ENCODE measurements at places on chromosomes 13 and 19.

GRCh38 chr13:110128546-110128945, 178.4 kb downstream of the COL4A1 start:
- no peak for DNase-seq

DNA sequence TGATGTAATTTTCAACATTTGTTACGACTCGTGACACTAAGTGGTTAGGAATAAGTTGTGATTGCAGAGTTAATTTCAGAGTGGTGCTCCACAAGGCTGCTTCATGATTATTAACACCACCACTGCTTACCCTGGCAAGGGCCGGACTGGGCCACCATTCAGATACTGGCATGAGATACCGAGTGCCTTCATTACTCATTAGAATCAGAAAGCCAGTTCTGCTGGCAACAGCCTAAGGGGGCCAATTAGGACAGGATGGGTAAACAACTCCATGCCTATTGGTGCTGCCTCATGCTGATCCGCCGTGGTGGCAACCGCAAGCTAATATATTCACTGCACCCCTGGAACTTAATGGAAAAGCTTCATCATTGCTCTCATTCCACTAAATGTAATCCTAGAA, 575.1 kb downstream of the EFNB2 start:
- DNase-seq = no peak

- no peak for DNase-seq
Observed at GRCh38 chr13:52105841-52106240, 23.0 kb downstream of the NEK5 start.

DNA sequence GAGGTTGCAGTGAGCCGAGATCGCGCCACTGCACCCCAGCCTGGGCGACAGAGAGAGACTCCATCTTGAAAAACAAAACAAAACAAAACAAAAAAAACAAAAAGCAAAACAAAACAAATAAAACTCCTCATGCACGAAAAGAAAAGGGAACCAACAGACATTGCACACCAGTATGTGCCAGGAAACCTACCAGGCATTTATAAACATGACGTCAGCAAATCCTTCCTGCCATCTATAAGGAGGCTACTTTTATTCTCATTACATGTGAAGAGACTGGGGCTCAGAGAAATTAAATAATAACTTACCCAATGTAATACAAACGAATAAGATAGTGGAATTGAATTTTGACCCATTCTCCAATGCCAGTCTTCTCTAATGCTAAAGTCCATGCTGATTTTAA, 197.2 kb downstream of the NUFIP1 start:
- no peak for DNase-seq

DNA sequence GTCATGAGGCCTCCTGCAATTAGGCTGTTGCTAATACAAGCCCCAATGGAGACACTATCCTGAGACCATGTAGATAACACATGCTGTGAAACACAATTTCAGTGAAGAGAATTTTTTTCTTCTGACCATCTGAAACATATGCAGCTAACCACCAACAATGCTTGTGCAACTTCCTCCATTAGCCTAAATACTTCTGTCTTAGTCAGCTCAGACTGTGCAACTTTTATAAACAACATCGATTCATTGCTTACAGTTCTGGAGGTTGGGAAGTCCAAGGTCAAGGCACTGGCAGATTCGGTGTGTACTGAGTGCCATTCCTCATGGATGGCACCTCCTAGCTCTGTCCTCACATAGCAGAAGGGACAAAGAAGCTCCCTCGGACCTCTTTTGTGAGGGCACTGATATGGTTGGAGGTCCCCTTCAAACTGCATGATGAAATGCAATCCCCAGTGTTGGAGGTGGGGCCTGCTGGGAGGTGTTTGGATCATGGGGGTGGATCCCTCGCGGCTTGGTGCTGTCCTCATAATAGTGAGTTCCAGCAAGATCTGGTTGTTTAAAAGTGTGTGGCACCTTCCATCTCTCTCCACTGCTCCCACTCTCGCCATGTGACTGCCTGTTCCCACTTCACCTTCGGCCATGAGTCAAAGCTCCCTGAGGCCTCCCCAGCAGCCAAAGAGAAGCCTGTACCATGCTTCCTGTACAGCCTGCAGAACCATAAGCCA, 27.7 kb downstream of the STK24 start:
- no peak for DNase-seq

DNA sequence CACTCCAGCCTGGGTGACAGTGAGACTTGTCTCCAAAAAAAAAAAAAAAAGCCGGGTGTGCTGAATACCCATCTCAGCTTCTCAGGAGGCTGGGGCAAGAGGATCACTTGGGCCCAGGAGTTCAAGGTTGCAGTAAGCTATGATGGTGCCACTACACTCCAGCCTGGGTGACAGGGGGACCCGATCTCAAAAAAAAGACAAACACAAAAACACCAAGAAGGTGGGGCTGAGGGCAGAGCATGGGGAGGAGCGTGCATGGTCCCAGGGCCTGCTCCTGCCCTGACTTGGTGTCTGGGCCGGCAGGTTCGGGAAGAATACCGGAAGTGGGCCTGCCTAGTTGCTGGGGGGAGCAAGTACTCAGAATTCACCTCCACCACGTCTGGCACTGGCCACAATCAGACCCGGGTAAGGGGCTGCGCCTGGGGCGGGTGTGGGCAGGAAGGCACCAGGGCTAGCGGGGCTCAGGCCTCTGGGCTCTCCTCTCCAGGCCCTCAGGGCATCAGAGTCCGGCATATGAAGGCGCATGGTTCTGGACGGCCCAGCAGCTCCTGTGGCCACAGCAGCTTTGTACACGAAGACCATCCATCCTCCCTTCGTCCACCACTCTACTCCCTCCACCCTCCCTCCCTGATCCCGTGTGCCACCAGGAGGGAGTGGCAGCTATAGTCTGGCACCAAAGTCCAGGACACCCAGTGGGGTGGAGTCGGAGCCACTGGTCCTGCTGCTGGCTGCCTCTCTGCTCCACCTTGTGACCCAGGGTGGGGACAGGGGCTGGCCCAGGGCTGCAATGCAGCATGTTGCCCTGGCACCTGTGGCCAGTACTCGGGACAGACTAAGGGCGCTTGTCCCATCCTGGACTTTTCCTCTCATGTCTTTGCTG, 11.3 kb downstream of the DDX39A start:
- no peak for DNase-seq

GRCh38 chr19:48393559-48394330, at the start of gene GRIN2D:
Gene GRIN2D (plus strand): TSS chr19:48393668. CDS start chr19:48398393, 4,725 bp downstream.
- no peak for DNase-seq

GRCh38 chr13:95523598-95523997, 28.9 kb upstream of the CLDN10 start:
- no peak for DNase-seq

DNA sequence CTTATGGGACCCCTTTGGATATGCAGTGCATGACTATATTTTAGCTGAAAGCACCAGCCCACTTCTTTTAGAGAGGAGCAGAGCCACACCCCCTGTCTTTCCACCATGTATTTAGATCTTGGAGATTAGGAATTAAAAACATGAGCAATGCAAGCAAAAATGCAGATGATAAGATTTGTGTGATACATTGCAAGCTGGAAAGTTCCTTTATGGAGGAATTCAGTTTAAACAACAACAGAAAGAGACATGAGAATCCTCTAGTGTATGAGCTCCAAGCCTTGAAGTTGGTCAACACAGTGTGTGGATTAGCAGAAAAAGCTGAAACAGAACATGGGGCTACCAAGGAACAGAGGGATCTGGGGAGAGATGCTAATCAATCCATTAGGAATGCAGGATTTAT, 529.8 kb upstream of the NBEA start:
- DNase-seq = no peak

- DNase-seq = no peak
Observed at GRCh38 chr13:111165241-111166010, 50.3 kb downstream of the ARHGEF7 start.

DNA sequence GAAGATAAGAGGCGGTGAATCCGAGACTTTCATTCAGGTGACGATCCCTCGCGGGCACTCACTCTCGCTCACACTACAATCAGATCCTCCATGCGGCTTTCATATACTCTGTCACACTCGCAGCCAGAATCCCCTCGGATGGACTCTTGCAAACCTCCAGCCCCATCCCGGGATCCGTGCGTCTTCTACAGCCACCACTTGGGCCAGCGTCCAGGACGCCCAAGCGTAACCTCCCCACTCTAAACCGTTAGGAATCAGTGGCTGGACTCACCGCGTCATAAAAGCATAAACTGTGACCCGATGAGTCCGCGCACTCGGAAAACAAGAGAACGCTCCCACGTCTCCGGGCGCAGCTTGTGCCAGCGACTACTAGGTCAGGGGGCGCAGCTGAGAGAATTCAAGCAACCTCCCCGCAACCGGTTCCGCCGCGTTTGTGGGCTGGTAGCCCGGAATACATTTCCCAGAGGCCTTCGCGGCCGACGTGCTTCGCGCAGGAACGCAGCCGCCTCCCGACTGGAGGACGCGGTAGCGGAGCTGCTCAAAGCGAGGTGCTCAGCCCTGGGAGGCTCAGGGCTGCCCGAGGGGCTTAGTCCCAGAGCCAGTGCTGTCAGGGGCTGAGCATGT, 27.6 kb downstream of the ZNF607 start:
- no peak for DNase-seq

DNA sequence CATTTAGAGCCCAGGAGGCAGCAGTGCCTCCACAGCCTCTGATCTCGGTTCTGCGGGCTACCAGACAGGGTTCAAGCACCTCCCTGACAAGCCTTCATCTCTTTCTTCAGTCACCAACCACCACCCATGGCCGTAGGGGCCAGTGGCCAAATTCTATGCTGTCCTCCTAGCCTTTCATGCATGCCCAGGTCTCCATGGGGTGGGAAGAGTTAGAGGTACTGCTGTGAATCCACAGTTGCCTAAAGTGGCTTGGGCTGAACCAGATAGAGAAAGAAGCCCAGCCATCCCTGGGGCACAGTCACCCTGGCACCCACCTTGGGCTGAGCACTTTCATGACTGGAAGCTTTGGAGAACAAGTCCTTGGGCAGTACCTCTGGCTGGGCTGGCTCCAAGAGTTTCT, 97.4 kb downstream of the ZDHHC20 start:
- DNase-seq = no peak

GRCh38 chr19:47540748-47541147, 25.9 kb upstream of the NAPA start:
- DNase-seq = no peak

DNA sequence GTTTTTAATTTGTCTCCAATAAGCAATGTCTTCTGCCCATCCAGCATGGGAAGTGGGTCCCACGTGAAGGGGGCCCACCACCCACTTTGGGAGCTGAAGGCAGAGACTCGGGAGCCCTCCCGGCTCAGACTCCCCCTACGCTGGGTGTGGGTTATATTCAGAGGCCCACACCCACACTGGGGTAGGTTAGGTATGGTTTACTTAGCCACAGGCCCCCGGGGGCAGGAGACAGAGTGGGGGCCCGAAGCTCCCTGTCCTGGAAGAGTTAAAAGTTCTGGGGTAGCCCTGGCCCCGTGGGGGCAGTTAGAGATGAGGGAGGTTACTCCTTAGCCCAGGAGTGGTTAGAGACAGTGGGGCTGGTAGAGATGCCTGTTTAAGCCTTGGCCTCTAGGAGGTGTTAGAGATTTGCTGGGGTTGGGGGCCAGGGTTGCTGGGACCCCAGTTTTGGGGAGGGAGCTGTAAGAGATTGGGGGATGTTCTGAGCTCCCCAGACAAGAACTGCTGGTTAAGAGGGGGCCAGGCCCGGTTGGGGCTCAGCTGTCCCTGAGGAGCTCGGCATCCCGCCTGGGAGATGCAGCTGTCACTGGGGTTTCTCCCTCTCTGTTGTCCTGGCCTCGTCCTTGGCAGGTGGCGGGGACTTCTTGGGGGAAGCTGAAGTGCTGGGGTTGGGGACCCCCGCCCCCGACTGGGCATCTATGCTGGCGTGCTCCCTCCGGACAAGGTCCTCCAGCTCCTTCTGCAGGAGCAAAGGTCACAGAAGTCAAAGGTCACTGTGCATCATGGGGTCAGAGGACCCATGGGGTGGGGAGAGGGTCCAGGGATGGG, 712 bp upstream of the RINL start:
- DNase-seq = no peak

DNA sequence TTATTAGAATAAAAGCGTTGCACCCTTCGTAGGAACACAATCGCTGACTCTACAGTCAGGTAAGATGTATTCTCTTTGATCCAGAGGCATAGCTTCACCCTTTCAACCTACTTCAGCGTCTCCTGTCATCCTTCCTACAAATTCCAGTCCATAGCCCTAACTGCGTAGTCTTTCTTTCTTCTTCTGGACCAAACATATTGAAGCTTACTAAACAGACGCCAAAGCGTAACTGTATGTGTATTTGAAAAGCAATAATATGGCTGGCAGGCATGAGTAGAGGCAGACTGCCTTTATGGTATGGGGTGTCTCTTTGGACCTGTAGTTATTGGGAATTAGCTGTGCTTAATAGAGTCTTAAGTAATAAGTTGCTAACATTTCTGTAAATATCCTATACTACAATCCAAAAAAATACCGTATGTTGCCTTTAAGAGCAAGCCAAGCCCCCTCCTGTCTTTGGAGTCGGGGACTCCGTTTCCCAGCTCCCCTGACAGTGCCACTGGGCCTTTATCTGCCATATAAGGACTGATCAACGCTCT, 392 bp upstream of the ZNF548 start:
- DNase-seq = no peak

DNA sequence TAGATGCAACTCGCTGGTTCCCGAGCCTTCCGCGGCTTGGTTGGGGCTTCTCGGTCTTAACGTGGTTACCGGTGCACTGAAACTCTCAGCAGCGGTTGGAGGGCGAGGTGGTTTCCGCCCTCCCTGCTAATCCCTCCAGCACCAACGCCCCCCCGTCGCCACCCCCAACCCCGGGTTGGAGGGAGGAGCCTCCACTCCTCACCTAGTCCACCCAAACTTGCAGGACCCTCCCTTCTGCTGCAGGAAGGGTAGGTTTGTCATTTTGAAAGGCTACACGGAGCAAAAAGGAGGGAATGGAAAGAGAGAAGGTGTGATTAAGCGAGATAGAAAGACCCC, 465.0 kb downstream of the ITGBL1 start:
- DNase-seq = no peak

DNA sequence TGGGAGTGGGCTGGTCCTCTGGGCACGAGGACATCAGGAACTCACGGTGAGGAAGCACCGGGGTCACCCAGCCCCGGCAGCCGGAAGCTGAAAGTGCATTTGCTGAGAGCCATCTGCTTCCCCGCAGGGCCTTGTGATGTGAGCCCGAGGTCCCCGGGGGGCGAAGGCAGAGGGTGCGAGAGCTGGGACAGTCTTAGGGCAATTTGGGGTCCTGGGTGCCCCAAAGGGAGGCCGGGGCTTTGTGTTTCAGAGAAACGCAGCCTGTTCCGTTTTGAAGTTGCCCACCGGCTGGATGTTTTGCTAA, 4.8 kb downstream of the F2RL3 start:
- no peak for DNase-seq

- no peak for DNase-seq
Observed at GRCh38 chr13:103195762-103196161, 129.5 kb upstream of the SLC10A2 start.

DNA sequence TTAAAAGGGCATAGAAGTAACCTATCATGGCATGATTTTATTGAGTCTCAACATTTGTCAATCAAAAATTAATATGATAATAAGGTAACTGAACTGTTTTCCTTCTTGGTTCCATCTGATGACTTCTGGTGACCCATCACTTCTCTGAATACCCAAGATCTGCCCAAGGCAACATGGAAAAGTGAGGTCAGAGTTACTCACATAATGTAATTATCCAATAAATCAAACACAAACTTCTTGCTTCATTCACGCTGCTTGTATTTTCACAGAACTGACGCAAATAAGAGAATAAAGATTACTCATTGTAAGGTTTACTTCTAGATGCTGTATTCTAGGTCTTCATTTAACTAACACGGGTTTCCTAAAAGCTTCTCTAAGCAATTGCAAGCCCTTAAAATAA, 361.6 kb downstream of the RBM26 start:
- no peak for DNase-seq

All from NCI-H2107 (cell line).